CD4-positive, alpha-beta T cell treated with Interleukin-6 at 100 ng/mL for 8 hours (primary cell): ENCODE measurements at places on chromosomes 5 and 9.

DNA sequence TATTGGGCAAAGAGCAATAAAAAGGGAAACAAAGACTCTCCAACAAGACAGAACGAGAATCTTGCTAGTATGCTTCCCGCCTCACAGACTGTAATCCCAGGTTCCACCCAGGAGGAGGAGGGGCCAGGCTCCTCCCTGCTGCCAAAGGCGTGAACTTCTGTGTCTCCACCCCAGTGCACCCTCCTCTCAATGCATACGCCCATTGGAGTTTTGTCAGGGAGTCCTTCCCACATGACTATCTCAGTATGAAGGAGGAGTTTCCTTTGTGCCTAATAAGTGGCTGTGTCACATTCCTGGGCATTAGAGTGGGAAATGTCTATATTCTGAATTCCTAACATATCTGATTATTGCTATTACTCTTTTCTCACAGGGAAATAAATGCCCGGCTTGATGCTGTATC, 106.4 kb upstream of the DHFR start:
- no peak for DNase-seq

GRCh38 chr9:136616948-136617695, 45.6 kb upstream of the EGFL7 start:
- no peak for DNase-seq

DNA sequence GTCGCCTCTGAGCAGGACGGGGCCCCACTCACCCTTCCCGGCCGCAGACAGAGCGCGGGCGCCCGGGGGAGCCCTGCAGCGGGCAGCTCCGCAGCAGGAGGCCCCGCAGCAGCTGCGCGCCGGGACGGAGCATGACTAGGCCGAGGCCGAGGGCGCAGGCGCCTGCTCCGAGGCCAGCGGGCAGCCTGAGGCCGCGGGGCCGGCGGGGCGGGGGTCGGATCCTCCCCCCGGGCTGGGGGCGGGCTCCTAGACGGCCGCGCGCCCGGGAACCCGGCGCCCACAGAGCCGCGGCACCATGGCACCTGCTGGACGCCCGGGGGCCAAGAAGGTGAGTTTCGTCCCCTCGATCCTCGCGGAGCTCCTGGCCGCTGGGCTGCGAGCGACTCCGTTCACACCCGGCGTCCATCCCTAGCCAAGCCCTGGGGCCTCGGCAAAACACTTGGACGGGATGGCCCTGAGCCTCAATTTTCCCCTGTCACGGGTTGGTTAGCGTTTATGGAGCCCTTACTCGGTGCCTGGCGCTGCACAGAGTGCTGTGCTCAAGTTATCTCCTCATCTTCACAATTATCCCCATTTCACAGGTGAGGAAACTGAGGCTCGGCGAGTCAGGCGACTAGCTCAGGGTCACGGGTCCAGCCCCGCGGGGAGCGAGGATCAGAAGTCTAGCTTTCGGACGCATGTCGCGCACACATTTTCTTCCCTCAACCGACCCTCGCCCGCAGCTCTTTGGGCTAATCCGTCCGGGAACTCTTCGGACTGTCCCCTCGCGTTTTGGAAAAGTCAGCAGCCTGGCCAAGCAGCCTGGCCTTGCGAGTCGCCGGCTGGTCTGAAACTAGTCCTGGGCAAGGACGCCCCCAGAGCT, at the start of the genes BHMT2 and DMGDH:
BHMT2 (plus strand) TSS at position 280 of the 862 bp plus-strand sequence; CDS start at position 296, 16 bp downstream.
DMGDH (minus strand) TSS at position 187 of the 862 bp plus-strand sequence; CDS start at position 133, 54 bp downstream.
- DNase-seq: no peak

DNA sequence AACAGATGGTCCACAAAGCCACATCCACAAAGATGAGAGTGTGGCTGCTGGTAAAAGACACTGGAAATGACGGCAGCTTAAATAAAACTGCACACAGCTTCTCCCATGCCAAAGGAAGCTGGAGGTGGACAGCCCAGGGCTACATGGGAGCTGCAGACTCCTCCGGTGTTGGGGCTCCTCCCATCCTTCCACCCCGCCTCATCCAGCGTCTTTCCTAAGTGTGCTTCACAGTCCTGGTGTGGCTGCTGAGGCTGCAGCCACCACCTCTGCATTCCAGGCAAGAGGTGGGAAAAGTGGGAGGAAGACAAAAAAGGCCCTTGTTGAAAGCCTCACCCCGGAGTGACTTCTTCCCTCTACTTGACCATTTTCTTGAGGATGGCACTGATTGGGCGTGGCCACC, 37.0 kb upstream of the IRX4 start:
- DNase-seq: no peak

- DNase-seq: no peak
Measured at GRCh38 chr5:135053989-135054388, 20.0 kb upstream of the PITX1 start.

DNA sequence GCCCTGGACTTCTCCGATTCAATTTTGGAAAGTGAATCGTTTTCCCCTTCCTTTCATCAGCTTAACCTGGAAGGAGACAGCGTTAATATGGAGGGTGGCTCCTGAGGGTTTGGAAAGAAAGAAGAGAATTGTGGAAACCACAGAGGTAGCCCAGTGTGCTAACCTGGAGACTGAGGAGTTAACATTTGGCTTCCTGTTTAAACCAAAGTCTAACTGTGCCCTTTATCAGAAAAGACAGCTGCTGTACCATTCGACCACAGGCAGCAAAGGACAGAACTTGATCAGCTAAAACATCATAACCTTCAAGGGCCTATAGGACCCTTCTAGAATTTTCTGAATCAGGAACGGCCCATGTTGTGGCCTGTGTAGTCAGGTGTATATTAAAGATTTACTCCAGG, 735 bp downstream of the IDNK start:
- peak; percentile 6 for DNase-seq

DNA sequence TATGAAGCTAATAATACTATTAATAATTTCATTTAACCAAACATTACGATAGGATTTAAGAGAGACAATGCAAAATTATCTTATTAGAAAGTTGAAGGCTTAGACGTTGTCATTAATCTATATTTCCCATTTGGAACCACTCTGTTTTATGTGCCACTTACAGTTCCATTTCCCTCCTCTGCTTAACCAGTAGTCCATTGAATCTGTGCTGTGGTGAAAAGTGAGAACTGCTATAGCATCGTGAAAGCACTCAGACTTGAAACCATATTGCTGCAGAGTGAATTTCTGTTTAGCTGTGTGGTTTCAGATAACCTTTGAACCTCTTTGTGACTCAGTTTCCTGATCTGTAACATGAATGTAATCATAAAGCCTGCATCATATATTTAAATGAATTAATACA, 2304.5 kb downstream of the MAT2B start:
- no peak for DNase-seq

- no peak for DNase-seq
Measured at GRCh38 chr5:41891066-41891707, 13.0 kb upstream of the RIMOC1 start.

DNA sequence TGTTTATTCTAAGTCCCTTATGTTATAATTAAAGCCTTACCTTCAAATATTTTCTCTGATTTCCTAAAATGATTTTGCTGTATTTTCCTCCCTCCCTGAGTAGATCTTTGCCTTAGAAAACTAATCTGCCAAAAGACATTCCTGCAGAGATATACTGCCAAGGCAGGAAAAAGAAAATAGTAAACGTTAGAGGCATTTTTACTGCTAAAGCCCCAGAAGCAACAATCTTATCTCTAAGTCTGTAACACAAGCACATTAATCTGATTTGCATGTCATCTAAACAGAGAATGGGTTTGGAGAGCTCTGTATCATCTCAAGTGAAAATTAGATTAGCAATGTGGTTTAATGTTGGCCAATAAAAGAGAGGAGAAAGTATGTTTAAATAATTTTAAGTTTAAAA, 847.7 kb downstream of the MAT2B start:
- DNase-seq: no peak

DNA sequence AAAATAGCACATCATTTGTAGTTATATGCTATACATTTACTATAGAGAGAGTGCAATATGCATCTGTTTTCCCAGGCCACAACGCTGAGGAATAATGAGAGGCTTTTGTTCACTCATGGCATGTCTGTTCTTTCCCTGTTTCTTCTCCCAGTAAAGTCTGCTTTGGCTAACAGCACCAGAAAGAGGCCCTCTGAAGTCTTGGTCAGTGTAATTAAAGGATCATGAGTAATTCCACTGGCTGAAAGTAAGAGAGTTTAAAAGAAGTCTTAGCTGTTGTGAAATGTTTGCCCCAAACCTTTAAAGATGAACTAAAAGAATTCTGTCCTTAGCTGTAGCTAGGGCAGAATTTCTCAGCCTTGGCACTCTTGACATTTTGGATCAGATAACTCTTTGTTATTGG, 228.8 kb downstream of the TLE4 start:
- no peak for DNase-seq

GRCh38 chr5:76952795-76953536, at the start of gene CRHBP:
TSS of gene CRHBP (plus strand) at chr5:76953045. CDS start at chr5:76953135, 90 bp downstream.
- no peak for DNase-seq

GRCh38 chr5:167982-168660, 23.2 kb upstream of the LRRC14B start:
- DNase-seq: no peak

GRCh38 chr5:179272326-179273072, 72.8 kb downstream of the ADAMTS2 start:
- no peak for DNase-seq

DNA sequence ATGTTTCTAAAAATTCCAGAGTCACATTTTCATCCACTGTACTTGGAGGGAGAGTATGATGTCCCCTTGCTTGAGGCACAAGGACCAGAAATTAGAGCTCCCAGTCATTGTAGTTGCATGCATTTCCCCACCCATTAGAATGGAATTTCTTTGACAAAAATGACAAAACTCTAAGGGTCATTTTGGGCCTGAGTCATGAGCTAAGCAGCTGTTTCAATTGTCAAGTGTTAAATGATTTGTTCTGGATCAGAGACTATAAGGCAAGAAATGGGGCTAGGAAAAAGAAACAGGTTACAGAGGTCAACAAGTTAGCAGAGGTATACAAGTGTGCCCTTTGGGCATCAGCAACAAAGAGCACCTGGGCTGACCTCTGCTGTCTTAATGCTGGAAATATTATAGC, 131.2 kb upstream of the IQGAP2 start:
- no peak for DNase-seq

DNA sequence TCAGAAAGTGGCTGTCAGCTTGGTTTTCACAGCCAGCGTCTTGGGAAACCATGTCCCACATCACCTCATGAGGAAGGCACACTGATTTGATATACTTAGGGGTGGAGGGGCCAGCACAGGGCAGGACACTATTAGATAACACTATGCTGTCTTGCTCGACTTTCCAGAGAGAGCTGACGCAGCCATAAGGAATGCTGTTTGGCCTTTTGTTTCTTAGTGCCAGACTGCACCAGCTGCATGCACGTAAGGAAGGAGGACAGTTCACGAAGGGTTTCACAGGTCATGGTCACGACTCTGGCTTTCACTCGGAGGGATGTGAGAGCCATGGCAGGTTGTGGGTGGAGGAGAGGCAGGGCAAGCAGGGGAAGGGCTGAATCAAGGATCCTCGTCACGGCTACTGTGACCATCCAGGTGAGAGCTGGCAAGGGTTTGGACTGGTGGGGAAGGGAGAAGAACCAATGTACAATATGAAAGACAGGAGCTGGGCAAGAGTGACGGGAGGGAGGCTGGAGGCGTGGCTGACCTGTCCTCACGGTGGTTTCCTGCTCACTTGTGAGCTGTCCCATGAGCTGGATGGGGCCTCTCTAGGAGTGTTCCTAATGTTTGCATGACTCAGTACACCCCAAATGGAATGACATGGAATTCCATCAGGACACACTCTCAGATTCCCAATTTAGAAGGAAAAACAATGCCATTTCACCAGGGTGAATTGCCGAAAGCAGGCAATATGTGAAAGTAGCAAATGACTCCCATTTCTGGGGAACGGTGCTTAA, 61.7 kb downstream of the OTULIN start:
- no peak for DNase-seq

GRCh38 chr9:95095641-95096355, 221.7 kb downstream of the FANCC start:
- DNase-seq: no peak

DNA sequence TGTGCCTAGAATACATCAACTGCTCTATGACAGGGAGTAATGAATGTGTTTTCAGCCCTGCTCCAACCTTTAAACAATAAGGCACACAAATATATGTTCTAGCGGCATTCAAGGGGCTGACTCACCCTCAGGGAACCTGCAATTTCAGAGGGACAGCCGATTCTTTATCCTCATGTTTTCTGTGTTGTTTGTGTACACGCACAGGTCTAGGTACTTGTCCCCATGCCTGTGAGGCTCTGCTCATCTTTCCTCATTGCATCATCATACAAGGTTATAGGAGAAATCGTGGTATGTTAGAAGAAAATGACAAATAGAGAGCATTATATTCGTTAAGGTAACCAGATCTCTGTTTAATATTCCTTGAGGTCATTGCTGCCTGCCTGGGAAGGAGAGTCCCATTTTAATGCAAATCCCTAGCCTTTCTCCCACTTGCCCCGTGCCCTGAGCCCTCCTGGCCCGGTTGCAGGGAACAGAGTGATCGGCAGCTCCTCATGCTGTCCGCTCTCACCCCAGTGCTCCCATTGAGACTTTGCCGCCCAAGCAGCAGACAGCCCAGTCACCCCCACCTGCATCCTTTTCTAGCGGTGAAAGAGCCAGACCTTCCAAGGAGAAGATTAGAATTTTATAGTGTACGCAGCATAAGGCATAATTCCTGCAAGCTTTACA, 14.6 kb downstream of the MAP1B start:
- DNase-seq: no peak

DNA sequence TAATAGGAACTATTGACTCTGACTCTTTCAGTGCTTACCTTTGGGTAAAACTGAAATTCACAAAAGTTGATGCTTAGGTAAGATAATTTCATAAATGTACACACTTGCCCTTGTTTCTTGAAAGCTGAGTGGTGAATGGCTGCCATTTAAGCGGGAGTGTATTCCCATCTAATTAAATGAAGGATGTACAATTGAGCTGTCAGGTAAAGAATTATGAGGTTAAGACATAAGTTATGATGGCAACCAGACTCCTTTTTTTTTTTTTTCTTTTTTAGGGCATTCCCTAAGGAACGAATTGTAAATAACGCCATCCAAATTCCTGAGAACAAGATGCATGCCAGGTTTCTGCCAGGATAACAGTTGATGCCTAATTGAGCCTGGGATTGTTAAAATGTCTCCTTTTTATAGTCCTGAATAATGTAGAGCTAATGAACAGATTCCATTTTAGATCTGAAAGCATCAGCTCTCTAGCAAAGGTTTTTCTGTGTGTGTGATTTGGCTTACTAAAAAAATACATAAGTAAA, 199.7 kb downstream of the ISL1 start:
- no peak for DNase-seq

DNA sequence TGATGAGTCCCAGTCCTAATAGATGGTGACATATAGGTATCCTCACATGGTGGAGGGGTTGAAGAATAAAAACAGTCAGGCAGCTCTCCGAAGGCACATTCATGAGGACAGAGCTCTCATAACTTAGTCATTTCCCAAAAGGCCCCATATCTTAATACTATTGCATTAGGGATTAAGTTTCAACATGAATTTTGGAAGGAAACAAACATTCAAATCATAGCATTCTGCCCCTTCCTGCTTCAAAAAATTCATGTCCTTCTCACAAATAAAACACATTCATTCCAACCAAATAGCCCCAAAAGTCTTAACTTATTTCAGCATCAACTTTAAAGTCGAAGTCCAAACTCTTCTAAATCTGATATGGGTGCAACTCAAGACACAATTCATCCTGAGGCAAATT, 277.2 kb upstream of the NR4A3 start:
- no peak for DNase-seq
